Stimulated activated CD8-positive, alpha-beta memory T cell treated with anti-CD3 and anti-CD28 coated beads, Interleukin-4, amount 100 ng/mL, for 1 hour (primary cell): ENCODE measurements at places on chromosomes 3 and 15.

- no peak for DNase-seq
These were observed 59.5 kb upstream of the RYK start for GRCh38 chr3:134309987-134310700.

DNA sequence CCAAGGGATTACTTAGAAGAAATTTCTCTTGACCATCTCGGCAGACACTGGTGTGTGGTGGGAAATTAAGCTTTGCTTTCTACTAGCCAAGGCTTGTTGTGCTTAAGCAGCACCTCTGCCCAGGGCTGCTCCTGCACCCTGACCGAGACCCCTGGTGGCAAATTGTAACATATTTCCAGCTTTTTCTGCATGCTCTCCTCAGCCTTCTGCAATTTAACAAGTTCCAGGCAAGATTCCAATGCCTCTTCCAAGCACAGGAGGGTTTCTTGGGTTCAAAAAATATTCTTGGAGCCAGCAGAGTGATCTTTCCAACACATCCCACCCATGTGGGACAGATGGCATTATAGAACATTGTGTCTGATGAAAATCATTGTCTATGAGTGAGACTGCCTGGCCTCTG, 210.5 kb downstream of the CLSTN2 start:
- DNase-seq: no peak

DNA sequence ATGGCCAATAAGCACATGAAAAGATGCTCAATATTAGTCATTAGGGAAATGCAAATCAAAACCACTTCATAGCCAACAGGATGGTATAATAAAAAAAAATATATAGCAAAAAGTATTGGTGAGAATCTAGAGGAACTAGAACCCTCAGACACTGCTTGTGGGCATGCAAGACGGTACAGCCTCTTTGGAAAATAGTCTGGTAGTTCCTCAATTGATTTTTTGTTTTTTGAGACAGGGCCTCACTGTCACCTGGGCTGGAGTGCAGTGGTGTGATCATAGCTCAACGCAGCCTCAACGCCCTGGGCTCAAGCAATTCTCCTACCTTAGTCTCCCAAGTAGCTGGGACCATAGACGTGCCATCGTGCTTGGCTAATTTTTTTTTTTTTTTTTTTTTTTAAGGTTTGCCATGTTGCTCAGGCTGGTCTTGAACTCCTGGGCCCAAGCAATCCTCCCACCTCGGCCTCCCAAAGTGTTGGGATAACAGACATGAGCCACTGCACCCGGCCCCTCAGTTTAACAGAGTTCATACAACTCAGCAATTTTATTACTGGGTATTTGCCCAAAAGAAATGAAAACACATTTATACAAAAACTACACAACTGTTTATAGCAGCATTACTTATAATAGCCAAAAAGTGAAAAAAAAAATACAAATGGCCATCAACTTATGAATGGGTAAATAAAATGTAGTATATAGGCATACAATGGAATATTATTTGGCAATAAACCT, 5.1 kb downstream of the PRC1 start:
- no peak for DNase-seq

GRCh38 chr15:69643476-69643875, 190.9 kb downstream of the RPLP1 start:
- DNase-seq: no peak

DNA sequence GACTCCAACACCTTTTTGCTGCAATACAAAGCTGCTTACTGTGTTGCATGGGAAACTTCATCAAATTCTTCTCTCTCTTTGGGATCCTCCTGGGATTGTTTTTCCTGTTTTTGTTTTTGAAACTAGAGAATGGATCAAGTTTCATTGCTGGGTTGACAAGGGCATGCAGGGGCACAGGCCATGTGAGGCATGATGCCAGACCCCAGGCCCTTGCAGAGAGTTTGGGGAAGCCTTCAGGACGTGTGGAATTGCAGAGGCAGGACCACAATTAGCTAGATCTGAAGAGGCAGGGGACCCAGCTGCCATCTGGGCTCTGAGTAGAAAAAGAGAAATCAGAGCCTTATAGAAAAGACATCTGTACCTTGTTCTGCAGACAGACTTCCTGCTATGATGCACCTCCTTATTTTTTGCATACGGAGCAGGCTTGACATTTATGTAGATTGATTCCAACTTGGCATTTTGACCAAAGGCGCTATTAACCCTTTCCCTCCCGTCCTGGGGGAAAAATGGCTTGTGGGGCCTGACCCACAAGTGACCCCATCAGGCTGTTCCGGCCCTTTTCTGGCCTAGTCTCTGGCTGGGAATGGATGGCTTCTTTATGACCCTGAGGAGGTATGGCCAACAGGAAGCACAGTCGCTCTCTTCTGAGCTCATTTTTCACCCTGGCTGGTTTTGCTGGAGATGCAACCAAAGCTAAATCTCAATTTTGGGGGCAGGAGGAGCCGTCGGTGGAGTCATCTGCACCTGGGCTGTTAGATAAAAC, 44.3 kb upstream of the CHRNB4 start:
- no peak for DNase-seq

DNA sequence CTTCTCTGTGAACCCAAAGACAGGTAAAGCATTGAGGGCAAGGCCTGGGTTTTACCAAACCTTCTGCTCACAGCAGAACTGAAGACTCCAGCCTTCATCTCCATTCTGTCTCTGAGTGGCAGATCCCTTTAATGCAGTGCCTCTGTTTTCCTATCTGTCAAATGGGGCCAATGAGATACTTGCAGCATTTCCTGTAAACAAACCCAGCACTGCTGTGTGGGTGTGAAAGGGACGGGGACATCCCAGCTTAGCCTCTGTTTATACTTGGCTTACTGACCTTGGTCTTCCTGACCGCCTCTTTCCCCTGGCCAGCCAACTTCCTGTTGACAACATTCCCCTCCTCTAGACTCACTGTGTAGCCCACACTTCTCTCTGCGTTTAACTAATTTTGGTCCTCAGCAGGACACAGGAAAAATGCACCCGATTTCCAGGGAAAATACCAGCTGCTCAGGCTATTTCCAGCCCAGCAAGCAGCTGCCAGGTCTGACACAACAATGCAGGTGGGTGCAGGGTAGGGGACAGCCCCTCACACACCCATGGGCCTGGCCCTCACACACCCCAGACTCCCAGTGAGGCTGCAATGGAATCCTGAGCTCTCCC, 105.9 kb upstream of the HERC1 start:
- no peak for DNase-seq

- DNase-seq: no peak
These were observed 13.2 kb downstream of the C3orf22 start for GRCh38 chr3:126545544-126545943.

DNA sequence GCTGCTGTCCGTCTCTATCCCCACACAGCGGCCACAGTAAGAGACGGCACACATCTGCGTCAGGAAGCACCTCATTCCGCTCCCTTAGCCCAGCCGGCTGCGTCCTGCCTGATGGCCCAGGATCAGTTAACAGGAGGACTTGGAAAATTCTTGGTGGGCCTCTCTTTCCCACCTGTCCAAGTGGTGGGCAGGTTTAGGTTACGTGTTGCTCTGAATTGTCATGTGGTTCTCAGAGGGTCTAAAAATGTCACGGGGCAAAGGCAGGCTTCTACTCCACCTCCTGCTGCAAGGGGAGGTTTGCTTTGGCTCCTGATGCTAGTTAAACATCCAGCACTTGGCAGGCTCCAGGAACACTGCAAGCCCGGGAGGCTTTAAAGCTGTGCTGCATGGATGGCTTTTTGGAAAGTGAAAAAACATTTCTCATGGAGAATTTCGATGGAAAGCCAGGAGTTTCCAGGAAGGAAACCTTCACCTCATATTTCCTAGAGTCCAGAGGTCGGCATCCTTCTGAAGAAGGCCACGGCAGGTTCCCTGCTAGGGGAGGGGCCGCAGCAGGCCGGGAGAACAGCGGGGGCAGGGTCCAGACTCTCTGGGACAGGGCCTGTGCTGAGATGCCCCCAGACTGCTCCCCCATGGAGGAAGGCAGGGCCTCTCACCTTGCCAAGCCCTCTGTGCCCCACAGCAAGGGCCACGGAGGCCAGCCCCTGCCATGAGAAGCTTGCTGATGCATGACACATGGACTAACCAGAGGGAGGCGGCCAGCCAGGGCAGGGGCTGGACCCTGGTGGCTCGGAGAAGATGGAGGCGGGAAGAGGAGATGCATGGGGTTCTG, 10.8 kb downstream of the CTSH start:
- no peak for DNase-seq

- DNase-seq: no peak
These were observed at the start of gene COLQ for GRCh38 chr3:15521573-15521965. TSS of gene COLQ (minus strand) at chr3:15521706. CDS start at chr3:15521625, 81 bp downstream.

DNA sequence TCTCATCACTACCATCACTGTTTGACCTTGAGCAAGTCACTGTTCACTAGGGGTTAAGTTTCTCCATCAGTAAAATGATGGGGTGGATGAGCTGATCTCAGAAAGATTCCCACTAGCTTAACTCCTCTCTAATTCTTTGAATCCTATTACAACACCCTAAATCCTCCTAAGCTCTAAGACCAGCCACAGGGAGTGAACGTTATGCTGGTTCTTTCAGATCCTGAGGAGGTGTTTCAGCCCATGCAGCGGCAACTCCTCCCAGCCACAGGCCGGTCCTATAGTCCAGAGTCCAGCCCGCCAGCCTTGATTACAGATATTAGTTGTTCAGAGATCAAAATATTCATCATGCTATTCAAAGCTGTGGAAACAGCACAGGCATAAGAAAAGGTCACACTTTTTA, 15.1 kb downstream of the MB21D2 start:
- DNase-seq: no peak

DNA sequence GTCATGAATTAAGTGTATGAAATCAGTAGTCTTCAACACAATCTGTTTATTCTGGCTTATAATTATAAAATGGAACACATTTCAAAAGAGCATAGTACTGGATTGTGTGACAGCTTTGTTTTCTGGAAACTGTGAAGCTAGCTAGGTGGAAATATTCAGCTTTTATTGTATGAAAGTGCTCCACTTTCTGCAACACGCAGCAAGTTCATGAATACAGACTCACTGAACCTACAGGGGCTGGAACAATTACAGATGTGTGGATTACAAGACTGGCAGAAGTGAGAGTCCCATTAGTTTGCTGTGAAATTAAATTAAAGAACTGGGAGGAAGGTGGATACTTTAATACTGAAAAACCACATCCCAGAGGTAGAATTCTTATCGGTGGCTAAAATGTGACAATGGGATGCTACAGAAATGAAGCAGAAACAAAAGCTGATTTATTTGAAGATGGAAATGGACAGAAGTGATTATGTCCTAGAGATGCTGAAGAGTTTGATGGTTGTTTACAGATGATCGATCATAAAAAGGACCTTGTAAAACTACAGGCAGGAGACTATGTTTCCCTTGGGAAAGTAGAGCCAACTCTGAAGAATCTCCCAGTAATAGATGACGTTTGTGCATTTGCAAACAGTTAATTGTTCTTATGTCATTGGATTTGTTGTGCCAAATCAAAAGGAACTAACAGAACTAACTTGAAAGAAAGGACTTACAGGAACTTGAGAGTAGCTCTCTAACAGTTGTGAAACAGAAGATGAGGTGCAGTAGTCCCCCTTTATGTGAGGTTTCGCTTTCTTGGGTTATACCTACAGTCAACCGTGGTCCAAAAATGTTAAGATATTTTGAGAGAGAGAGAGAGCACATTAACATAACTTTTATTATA, 15.7 kb downstream of the TF start:
- no peak for DNase-seq

- no peak for DNase-seq
These were observed 25.0 kb downstream of the LSM3 start for GRCh38 chr3:14203521-14204079.

- DNase-seq: no peak
These were observed 31.7 kb downstream of the AKAP13 start for GRCh38 chr15:85412066-85412465.

DNA sequence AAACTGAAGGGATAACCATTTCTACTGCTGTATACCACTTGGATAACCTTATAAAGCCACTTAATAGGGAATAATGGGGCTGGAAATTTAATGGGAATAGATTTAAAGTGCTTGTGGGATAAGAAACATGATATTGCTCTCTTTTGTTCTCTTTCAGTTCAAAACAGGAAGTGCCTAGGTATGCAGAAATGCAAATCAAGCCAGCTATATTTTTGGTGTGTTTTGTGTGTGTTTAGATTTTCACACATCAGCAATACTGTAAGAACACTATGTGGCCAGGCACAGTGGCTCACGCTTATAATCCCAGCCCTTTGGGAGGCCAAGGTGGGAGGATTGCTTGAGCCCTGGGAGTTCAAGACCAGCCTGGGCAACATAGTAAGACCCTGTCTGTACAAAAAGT, 442.3 kb upstream of the TPRG1 start:
- DNase-seq: no peak

GRCh38 chr3:130509008-130509407, 8.0 kb upstream of the COL6A6 start:
- no peak for DNase-seq

GRCh38 chr3:155553780-155554179, 191.1 kb downstream of the PLCH1 start:
- no peak for DNase-seq

GRCh38 chr3:87260270-87260669, 16.1 kb downstream of the POU1F1 start:
- no peak for DNase-seq

GRCh38 chr15:82643992-82644391, 3.2 kb downstream of the CPEB1 start:
- no peak for DNase-seq

GRCh38 chr15:85854345-85855097, 59.8 kb upstream of the KLHL25 start:
- no peak for DNase-seq

GRCh38 chr3:52479877-52480575, 15.1 kb upstream of the STAB1 start:
- no peak for DNase-seq

GRCh38 chr15:76401285-76401684, 64.7 kb downstream of the ISL2 start:
- no peak for DNase-seq

DNA sequence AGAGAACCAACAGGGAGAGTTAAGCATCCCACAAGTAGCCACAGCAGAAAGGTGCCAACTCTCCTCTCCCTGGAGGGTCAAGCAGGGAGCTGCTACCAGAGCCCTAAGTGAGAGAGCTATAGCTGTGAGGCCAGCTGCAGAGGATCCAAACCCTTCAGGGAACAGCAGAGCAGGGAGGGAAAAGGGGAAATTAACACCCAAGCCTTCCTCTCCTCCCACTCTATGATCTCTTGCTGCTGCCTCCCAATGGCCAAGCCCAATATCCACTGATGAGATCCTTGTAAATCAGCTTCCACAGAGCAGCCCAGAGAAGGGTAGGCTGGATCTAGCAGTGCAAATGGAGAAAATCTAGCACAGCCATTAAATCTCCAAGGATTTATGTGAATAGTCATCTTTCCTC, 68.2 kb upstream of the THBS1 start:
- DNase-seq: no peak

DNA sequence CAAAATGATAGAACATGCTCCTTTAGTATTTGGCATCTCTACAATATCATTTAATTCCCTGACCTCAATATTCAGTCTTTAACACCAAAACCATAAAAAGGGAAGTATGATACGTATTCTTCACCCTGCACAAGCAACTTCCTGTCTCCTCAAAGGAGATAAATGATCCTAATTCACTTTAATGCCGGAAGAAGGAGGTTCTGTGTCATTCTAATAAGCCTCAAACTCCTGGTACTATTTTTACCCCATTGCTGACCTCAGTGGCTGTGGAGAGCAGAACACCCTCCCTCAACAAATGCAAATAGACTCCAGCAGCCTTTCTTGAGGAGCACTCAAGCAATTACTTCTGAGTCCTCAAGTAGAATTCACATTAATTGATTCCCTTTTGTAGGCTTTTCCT, 173.3 kb downstream of the TMEM108 start:
- DNase-seq: no peak
